CD4-positive, alpha-beta T cell (primary cell): ENCODE measurements at places on chromosomes 2 and 18.

DNA sequence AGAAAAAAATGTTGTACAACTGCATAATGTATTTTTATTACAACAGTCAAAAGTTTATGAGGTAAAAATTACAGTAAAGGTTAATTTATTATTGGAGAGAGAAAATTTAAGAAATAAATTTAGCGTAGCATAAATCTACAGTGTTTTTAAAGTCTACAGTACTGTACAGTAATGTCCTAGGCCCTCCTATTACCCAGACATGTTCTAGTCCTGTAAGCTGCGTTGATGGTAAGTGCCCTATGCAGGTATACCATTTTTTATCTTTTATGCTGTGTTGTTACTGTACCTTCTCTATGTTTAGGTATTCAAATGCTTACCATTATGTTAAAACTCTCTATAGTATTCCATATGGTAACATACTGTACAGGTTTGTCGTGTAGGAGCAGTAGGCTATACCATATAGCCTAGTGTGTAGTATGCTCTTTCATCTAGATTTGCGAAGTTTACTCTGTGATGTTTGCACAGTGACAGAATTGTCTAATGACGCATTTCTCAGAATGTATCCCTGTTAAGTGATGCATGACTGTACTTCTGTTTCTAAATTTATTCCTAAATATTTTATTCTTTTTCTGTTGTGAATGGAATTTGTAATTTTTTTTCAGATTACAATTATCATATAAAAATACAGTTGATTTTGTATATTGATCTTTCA lies 24.5 kb downstream of the ABI2 start:
- no peak overlapping the region for H3K4me3 ChIP-seq
- DNase-seq, result no peak
- no peaks in the 10 kb centered on the region for H3K4me1 ChIP-seq
- H3K27ac ChIP-seq, result no peak overlapping the region
- peaks cover 8% of the 10 kb centered on the region for H3K36me3 ChIP-seq

DNA sequence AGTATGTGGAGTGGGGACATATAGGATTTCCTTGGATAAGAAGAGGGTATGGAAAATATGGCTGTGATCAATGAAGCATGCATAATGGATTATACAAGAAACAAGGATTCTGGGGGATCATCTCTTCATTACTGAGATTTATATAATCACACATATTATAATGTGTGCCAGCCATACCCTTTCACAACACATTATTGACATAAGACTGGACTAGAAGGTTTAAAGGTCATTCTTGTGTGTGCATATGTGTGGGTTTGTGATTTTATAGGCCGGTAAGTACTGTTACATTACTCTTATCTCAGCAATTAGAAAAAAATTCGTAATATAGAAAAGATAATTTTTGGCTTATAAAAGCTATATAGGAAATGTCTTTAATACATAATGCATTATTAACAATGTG lies 62.2 kb upstream of the DCC start:
- no peak overlapping the region for H3K27ac ChIP-seq
- H3K36me3 ChIP-seq, result no peaks in the 10 kb centered on the region
- H3K4me1 ChIP-seq, result no peaks in the 10 kb centered on the region
- DNase-seq, result no peak

DNA sequence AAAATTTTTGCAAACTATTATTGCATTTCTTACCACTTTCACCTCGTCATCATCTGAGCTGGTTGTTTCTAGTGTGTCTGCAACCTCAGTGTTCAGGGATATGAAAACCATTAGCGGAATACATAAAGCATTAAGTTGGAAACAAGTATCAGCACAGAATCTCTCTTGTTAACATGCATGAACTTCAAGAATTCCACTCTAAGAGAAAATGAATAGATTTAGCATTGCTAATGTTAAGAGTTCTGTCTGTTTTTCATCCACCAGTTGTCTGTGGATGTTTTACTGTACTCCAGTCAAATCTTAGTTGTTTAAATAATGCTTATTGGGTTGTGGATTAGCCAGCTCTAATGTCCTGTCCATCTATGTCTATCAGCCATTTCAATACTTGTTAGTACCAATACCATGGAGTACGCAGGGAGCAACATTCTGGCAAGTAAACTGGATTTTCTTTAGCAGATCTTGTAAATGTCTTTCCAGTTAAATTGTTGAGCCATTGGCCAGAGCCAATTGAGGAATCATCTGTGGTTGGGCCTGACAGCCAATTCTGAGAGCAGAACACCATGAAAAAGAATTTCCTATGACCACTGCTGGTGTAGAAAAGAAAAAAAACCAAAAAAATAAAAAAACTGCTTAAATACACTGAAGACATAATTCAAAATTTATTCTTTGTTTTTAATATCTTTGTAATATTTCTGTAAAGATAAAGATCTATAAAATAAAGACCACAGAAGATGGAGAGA lies 82.5 kb downstream of the SLC8A1 start:
- no peak overlapping the region for H3K4me3 ChIP-seq
- no peaks in the 10 kb centered on the region for H3K27me3 ChIP-seq
- H3K36me3 ChIP-seq, result no peaks in the 10 kb centered on the region
- no peak for DNase-seq
- no peaks in the 10 kb centered on the region for H3K4me1 ChIP-seq
- H3K27ac ChIP-seq, result no peak overlapping the region

- DNase-seq, result peak; percentile 43
- peaks cover 9% of the 10 kb centered on the region for H3K4me1 ChIP-seq
- H3K4me3 ChIP-seq, result no peak overlapping the region
- H3K27ac ChIP-seq, result no peak overlapping the region
- H3K27me3 ChIP-seq, result no peaks in the 10 kb centered on the region
- H3K36me3 ChIP-seq, result no peaks in the 10 kb centered on the region
Measured at GRCh38 chr18:49858309-49859020, 45.1 kb upstream of the ACAA2 start.

DNA sequence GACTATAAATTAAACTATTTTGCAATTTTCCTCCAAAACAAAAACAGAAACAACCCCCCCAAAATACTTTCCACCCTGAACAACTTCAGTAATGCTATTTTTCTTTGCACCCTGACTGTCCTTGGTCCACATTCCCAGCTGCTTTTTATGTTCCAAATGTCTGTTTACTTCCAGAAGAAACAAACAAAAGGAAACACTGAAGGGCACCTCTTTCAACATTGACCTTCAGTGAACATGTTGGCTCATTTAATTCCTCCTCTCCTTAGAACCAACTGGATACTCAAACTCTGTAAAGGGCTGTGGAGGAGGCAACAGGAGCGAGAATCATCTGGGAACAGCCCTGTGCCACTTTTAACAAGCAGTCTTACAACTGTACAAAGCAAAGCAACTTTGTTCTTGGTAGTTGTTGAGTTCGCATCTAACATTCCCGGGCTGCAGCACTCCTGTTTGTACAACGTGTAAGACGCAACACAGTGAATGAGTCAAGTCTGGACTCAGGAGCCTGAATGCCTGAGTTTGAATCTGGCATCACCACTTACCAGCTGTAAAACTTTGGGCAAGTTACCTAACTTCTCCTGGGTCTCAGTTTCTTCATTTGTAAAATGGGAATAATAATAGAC lies 111.4 kb upstream of the GATA6 start:
- H3K36me3 ChIP-seq, result no peaks in the 10 kb centered on the region
- no peak for DNase-seq
- H3K27ac ChIP-seq, result no peak overlapping the region
- no peaks in the 10 kb centered on the region for H3K27me3 ChIP-seq

- no peaks in the 10 kb centered on the region for H3K27me3 ChIP-seq
- no peak for DNase-seq
- H3K36me3 ChIP-seq, result no peaks in the 10 kb centered on the region
- no peak overlapping the region for H3K27ac ChIP-seq
- H3K4me3 ChIP-seq, result no peak overlapping the region
Measured at GRCh38 chr2:115248066-115248465, 805.6 kb downstream of the DPP10 start.

GRCh38 chr2:16669388-16669787 lies 3.8 kb upstream of the CYRIA start:
- H3K4me1 ChIP-seq, result peaks cover 16% of the 10 kb centered on the region
- no peak for DNase-seq
- H3K27me3 ChIP-seq, result peaks cover 18% of the 10 kb centered on the region
- no peaks in the 10 kb centered on the region for H3K36me3 ChIP-seq
- H3K4me3 ChIP-seq, result no peak overlapping the region

GRCh38 chr2:112093216-112093615 lies 38.1 kb downstream of the TMEM87B start:
- H3K36me3 ChIP-seq, result peaks cover 70% of the 10 kb centered on the region
- H3K4me3 ChIP-seq, result no peak overlapping the region
- no peak for DNase-seq
- H3K27ac ChIP-seq, result no peak overlapping the region
- no peaks in the 10 kb centered on the region for H3K4me1 ChIP-seq
- no peaks in the 10 kb centered on the region for H3K27me3 ChIP-seq

DNA sequence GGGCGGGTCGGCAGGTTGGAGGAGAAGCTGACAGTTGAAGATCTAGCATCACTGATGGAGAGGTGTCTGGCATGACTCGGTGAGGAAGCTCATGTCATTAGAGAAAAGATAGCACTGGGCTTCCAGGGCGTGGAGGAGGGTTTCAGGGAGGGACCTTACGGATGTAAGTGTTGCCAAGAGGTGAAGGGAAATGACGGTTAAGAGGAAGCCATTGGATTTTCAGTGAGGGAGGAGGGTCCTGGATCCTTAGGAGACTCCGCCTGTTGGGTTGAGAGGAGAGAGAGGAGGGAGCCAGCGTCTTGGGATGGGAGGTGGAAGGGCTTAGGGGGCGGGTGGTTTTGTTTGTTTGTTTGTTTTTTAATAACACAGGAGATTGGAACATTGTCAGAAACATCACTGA lies 103.2 kb downstream of the WDSUB1 start:
- H3K27ac ChIP-seq, result no peak overlapping the region
- H3K27me3 ChIP-seq, result no peaks in the 10 kb centered on the region
- no peak overlapping the region for H3K4me3 ChIP-seq
- peaks cover 3% of the 10 kb centered on the region for H3K4me1 ChIP-seq
- DNase-seq, result no peak

- no peak overlapping the region for H3K4me3 ChIP-seq
- H3K4me1 ChIP-seq, result peaks cover 13% of the 10 kb centered on the region
- H3K27me3 ChIP-seq, result peaks cover 2% of the 10 kb centered on the region
- no peak for DNase-seq
- no peaks in the 10 kb centered on the region for H3K36me3 ChIP-seq
Measured at GRCh38 chr2:102271844-102272243, 39.5 kb upstream of the IL1RL1 start.

DNA sequence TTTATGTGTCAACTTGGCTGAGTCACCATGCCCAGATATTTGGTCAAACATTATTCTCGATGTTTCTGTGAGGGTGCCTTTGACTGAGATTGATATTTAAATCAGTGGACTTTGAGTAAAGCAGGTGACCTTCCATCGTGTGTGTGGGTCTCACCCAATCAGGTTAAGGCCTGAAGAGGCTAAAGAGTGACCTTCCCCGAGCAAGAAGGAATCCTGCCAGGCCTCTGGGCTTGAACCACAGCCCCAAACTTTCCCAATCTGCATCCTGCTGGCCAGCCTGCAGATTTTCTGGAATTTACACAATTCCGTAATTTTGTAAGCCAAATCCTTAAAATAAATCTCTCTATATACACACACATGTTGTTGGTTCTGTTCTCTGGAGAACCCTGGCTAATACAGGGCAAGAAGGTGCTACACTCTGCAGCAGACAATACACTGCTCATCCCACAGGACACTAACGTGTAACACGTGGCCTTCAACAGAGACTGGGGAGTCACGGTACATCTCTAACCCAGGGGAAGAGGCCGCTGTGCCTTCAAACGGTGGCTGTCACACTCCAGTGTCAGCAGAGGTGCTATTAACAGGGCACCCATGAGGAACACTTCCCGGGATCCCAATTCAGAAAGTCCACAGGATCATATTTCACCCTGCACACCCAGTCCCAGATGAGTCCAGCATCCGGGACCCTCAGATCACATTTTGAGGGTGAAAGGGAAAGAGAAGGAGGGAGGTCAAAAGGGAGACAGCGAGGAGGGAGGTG lies 113.1 kb upstream of the ID2 start:
- H3K27me3 ChIP-seq, result no peaks in the 10 kb centered on the region
- H3K27ac ChIP-seq, result no peak overlapping the region
- H3K4me3 ChIP-seq, result no peak overlapping the region
- peaks cover 6% of the 10 kb centered on the region for H3K4me1 ChIP-seq

DNA sequence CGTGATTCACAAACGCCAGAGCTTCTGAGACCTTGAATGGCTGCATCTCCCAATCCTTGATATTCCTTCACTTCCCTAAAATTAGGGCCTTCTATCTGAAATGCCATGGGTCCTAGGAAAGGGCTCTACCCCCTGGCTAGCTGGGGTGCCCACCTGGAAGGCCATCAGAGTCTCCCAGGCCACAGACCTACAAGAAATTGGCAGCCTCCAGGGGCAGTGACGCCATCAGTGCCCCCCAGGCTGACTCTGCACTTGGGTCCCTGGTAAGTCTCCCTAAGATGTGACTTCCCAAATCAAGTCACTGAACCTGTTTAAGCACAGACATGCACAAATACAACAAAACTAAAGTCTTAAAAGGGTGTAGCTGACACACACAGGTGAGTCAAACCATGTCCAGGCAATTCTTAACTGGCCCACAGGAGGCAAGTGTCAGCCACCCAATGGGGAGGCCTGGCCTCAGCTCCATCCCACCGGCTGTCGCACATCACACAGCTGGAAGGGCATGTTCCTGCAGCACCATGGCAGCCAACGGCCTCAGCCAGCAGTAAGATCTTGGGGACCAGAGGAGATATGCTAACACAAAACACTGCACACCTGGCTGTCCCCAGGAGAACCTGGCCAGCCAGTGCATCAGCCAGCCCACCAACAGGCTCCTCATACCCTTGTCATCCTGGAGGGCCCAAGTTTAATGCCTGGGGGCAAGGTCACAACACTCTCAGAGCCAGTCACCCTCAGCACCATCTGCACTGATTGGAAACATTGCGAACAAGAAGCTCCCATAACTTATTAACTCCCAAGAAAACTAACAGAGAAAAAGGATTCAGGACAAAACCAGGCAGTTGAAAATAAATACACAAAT lies 5.2 kb downstream of the PARD6G start:
- no peaks in the 10 kb centered on the region for H3K36me3 ChIP-seq
- H3K4me3 ChIP-seq, result no peak overlapping the region
- peaks cover 13% of the 10 kb centered on the region for H3K4me1 ChIP-seq
- H3K27me3 ChIP-seq, result peaks cover 24% of the 10 kb centered on the region
- no peak for DNase-seq
- H3K27ac ChIP-seq, result no peak overlapping the region

GRCh38 chr18:26992926-26993325 lies 127.4 kb upstream of the AQP4 start:
- DNase-seq, result no peak
- H3K36me3 ChIP-seq, result no peaks in the 10 kb centered on the region
- no peaks in the 10 kb centered on the region for H3K4me1 ChIP-seq
- H3K27me3 ChIP-seq, result no peaks in the 10 kb centered on the region
- no peak overlapping the region for H3K4me3 ChIP-seq
- no peak overlapping the region for H3K27ac ChIP-seq

- no peak overlapping the region for H3K4me3 ChIP-seq
- H3K36me3 ChIP-seq, result no peaks in the 10 kb centered on the region
- no peaks in the 10 kb centered on the region for H3K4me1 ChIP-seq
- H3K27me3 ChIP-seq, result no peaks in the 10 kb centered on the region
- DNase-seq, result no peak
Measured at GRCh38 chr2:869894-870293, 80.8 kb upstream of the SNTG2 start.

- no peak overlapping the region for H3K4me3 ChIP-seq
- no peak for DNase-seq
- H3K36me3 ChIP-seq, result no peaks in the 10 kb centered on the region
- no peak overlapping the region for H3K27ac ChIP-seq
- H3K27me3 ChIP-seq, result no peaks in the 10 kb centered on the region
Measured at GRCh38 chr2:42852798-42853197, 60.4 kb upstream of the HAAO start.

GRCh38 chr2:173278794-173279526 lies 75.7 kb upstream of the CDCA7 start:
- H3K27ac ChIP-seq, result no peak overlapping the region
- H3K36me3 ChIP-seq, result no peaks in the 10 kb centered on the region
- H3K4me3 ChIP-seq, result no peak overlapping the region
- no peaks in the 10 kb centered on the region for H3K27me3 ChIP-seq
